Lung (tissue), 17 donors: ENCODE measurements at places on chromosomes 16 and 17. TPM values are rescaled to one million over a fixed set of nuclear protein-coding genes. Genes with fewer than 3 reads are reported as not detected.

Gene TNRC6C
- 2.2 TPM for polyA plus RNA-seq

DNA sequence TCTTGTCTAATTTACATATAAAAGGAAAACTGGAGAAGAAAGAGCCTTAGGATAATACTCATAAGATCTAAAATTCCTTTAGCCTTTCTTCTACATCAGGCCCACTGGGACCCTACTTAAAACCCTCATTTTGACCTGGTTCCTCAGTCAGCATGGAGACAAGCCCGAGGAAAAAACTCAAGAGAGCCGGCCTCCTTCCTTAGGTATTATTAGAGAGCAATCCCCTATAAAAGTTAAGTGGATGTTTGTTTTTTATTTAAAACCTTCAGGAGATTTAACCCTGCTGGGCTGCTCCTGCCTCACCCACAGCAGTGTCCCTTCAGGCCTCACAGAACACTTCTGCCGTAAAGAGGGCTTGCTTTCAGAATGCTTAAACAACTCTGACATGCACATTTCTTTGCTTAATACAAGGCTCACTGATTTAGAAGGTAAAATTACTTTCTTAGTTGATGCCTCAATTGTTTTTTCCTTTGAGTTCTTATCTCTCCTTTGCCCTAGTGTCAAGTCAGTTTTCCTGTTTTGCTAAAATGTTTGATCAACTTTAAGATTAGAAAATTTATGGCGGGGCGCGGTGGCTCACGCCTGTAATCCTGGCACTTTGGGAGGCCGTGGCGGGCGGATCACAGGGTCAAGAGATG is 145.6 kb upstream of the TBX2 start:
- H3K27me3 ChIP-seq: no peaks in the 10 kb centered on the region
- H3K4me1 ChIP-seq: peaks cover 42% of the 10 kb centered on the region
- DNase-seq: no peak
- H3K36me3 ChIP-seq: no peaks in the 10 kb centered on the region

- H3K27ac ChIP-seq: no peak overlapping the region
- H3K36me3 ChIP-seq: no peaks in the 10 kb centered on the region
- H3K4me3 ChIP-seq: no peak overlapping the region
- no peaks in the 10 kb centered on the region for H3K27me3 ChIP-seq
- H3K4me1 ChIP-seq: no peaks in the 10 kb centered on the region
These were observed 19.0 kb upstream of the PRKCA start for GRCh38 chr17:66283296-66283934.

GRCh38 chr17:52738791-52739190 is 580.3 kb upstream of the CA10 start:
- no peaks in the 10 kb centered on the region for H3K36me3 ChIP-seq
- no peaks in the 10 kb centered on the region for H3K27me3 ChIP-seq
- no peak overlapping the region for H3K4me3 ChIP-seq

Gene TBX2
- 52.2 TPM for polyA plus RNA-seq

- H3K4me1 ChIP-seq: no peaks in the 10 kb centered on the region
- no peaks in the 10 kb centered on the region for H3K36me3 ChIP-seq
- H3K27me3 ChIP-seq: no peaks in the 10 kb centered on the region
- no peak overlapping the region for H3K4me3 ChIP-seq
- H3K27ac ChIP-seq: no peak overlapping the region
- DNase-seq: no peak
These were observed 80.2 kb downstream of the WWOX start for GRCh38 chr16:78179666-78180065.

DNA sequence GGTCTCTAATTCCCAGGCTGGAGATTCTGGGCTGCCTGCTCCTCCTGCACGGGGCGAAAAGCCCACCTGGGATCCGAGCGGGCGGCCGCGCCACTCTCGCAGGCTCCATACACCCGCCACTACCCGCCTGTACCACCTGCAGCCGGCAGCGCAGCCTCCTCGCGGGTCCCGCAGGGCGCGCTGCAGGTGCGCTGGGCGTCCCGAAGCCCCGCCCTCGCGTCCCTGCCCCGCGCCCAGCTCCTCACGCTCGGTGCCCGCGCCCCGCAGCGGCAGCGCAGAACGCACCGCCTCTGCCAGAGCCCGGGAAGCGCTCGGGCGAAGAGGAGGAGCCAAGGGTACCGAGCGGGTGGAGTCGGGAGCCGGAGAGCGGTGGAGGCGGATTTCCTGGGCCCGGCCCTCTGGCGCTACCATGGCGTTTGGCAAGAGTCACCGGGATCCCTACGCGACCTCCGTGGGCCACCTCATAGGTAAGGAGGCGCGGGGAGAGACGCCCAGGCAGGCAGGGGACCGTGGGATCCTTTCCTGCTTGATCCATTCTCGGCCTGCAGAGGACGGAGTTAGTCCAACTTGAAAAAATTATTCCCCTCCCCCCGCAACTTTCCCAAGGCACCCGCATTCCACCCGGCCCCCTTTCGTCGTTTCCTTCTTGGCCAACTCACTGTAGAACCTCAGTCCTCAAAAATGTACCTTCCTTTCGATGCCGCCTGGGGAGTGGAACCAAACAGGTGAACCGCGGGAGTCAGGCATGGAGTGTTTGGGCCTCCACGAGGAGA is at the start of gene TOM1L1:
Gene TOM1L1, plus strand, starts transcription at position 396 of the 773 bp plus-strand sequence. Its CDS starts 14 bp downstream, at position 410.
- DNase-seq: peak; percentile 56
- H3K27me3 ChIP-seq: peaks cover 17% of the 10 kb centered on the region
- H3K27ac ChIP-seq: peak within 1 kb of the TSS; percentile 17
- H3K36me3 ChIP-seq: no peaks in the 10 kb centered on the region
- H3K4me3 ChIP-seq: peak within 1 kb of the TSS; percentile 61

- H3K27ac ChIP-seq: peak overlapping the region; percentile 86
- no peaks in the 10 kb centered on the region for H3K27me3 ChIP-seq
- DNase-seq: peak; percentile 98
- H3K4me3 ChIP-seq: peak overlapping the region; percentile 25
- H3K4me1 ChIP-seq: peaks cover 10% of the 10 kb centered on the region
These were observed 71.0 kb downstream of the RAI1 start for GRCh38 chr17:17752089-17752820.

- H3K27me3 ChIP-seq: no peaks in the 10 kb centered on the region
- no peak overlapping the region for H3K27ac ChIP-seq
- no peaks in the 10 kb centered on the region for H3K4me1 ChIP-seq
These were observed 21.4 kb downstream of the TTLL6 start for GRCh38 chr17:48795444-48796162.

GRCh38 chr17:55168958-55169687 is 95.6 kb upstream of the HLF start:
- no peak overlapping the region for H3K27ac ChIP-seq
- no peak overlapping the region for H3K4me3 ChIP-seq
- DNase-seq: no peak

Gene GEMIN4
- polyA plus RNA-seq: 8.5 TPM

DNA sequence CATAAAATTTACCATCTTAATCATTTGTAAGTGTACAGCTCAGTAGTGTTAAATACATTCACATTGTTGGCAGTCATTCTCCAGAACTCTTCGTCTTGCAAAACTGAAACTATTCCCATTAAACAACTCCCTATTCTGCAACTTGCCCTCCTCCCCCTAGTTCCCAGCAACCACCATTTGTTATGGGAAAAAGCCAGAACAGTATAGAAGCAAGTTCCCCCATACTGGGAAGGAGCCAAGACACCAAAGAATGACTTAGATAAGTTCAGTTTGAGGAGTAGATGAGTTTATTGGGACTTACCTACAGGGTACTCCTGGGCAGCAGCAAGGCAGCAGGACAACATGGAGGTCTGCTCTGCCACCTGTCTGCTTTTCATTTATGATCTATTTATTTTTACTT is 39.3 kb upstream of the TEKT1 start:
- no peak overlapping the region for H3K4me3 ChIP-seq
- H3K27me3 ChIP-seq: no peaks in the 10 kb centered on the region
- H3K36me3 ChIP-seq: no peaks in the 10 kb centered on the region
- H3K27ac ChIP-seq: no peak overlapping the region

- no peaks in the 10 kb centered on the region for H3K36me3 ChIP-seq
- DNase-seq: peak; percentile 61
- H3K27ac ChIP-seq: peak overlapping the region; percentile 25
- H3K27me3 ChIP-seq: no peaks in the 10 kb centered on the region
- peaks cover 13% of the 10 kb centered on the region for H3K4me1 ChIP-seq
- peak overlapping the region; percentile 27 for H3K4me3 ChIP-seq
These were observed 9.4 kb upstream of the MAP2K3 start for GRCh38 chr17:21275047-21275578.

Gene ZNF385C
- 0.14 TPM for polyA plus RNA-seq

- H3K4me3 ChIP-seq: peak overlapping the region; percentile 28
- DNase-seq: peak; percentile 62
- peak overlapping the region; percentile 98 for H3K27ac ChIP-seq
- H3K27me3 ChIP-seq: no peaks in the 10 kb centered on the region
These were observed 709 bp upstream of the ENO3 start for GRCh38 chr17:4950075-4950745.

DNA sequence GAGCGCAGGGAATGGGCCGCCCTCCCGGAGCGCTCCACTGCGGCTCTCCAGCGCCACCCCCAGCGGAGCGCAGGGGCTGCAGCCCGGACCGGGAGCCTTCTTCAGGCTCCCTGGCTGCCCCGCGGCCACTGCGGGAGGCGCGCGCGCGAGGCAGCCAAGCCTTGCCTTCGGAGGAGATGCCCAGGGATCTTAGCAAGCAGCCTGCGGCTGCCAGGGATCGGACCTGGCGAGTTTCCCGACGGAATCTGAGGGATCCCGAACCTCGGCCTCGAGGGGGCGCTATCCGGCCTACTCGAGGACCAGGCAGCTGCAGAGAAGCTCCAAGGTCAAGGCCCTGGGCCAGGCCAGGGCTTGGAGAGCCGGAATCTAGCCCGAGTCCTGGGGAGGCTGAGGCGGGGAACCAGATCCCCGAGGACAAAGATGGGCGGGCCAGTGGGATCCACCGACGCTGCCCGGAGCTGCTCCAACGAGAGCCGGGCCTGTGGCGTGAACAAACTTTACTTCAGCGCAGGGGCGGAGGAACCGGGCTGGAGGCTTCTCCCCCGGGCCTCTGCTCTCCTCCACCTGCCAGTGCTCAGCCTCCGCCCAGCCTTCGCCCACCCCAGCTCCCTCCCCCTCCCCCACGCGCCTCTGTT is at the start of gene IRX6:
Gene IRX6, plus strand, starts transcription at position 567 of the 635 bp plus-strand sequence. CDS start 889 bp downstream, outside the sequence.
- peak within 1 kb of the TSS; percentile 5 for H3K4me3 ChIP-seq
- peak; percentile 20 for DNase-seq
- no peaks in the 10 kb centered on the region for H3K36me3 ChIP-seq
- no peaks in the 10 kb centered on the region for H3K4me1 ChIP-seq
- H3K27me3 ChIP-seq: peaks cover 68% of the 10 kb centered on the region
- H3K27ac ChIP-seq: peak within 1 kb of the TSS; percentile 35

Gene CCL2
- 226 TPM for polyA plus RNA-seq

DNA sequence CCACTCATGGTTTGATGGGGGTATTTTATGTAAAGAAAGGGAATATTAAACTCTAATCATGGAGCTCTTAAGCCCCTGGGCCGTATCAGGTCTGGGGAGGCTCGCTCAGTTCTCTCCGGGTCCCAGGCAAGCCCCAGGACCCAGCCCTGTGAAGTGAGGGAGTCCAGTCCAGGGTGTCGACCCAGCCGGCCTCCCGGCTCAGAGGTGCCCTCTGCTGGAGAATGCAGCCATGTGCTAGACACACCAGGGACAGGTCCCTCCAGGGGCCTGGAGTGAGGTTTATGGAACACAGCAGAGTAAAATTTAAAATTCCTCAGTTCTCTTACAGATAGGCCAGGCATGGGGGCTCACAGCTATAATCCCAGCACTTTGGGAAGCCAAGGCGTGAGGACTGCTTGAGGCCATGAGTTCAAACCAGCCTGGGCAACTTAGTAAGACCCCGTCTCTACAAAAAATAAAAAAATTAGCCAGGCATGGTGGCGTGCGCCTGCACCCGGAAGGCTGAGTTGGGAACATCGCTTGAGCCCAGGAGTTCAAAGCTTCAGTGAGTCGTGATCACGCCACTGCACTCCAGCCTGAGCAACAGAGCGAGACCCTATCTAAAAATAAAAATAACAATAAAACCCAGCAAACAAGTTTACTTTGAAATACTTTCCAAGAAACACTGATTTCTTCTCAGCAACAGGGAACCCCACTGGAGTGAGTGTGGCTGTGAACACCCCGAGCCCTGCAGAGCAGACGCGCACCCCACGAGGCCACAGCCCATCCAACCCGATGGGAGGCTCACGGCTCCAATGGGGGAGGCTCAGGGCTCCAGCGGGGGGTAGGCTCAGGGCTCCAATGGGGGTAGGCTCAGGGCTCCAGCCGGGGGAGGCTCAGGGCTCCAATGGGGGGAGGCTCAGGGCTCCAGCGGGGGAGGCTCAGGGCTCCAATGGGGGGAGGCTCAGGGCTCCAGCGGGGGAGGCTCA is 72.2 kb downstream of the ZNF778 start:
- DNase-seq: peak; percentile 42
- H3K27me3 ChIP-seq: no peaks in the 10 kb centered on the region
- peaks cover 45% of the 10 kb centered on the region for H3K36me3 ChIP-seq
- H3K4me3 ChIP-seq: no peak overlapping the region
- H3K4me1 ChIP-seq: no peaks in the 10 kb centered on the region

GRCh38 chr17:72479113-72479512 is 358.3 kb downstream of the SOX9 start:
- H3K4me3 ChIP-seq: no peak overlapping the region
- no peak overlapping the region for H3K27ac ChIP-seq
- no peaks in the 10 kb centered on the region for H3K4me1 ChIP-seq

DNA sequence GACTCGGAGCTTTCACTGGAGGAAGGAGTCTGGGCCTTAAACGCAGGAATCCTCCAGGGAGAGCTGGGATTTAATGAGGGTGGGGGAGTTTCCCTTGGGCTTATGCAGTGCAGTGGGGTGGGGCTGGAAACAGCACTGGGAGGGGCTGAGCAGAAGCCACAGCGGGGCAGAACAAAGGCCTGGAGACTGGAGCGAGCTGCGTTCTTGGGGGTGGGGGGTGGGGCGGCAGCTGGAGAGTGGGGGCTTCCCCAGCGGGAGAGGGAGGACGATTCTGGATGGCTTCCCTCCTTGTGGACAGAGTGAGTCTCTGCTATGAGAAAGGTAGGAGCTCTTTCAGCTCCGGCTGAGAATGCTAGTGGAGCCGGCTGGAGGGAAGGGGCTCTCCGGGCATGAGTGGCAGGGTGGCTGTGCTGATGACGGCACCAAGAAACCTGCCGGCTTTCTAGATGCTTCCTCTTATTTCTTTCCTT is 406.0 kb downstream of the SEC14L1 start:
- H3K4me3 ChIP-seq: no peak overlapping the region
- DNase-seq: peak; percentile 82
- no peaks in the 10 kb centered on the region for H3K27me3 ChIP-seq
- peaks cover 4% of the 10 kb centered on the region for H3K4me1 ChIP-seq
- no peaks in the 10 kb centered on the region for H3K36me3 ChIP-seq
- H3K27ac ChIP-seq: no peak overlapping the region

- H3K36me3 ChIP-seq: no peaks in the 10 kb centered on the region
- peaks cover 13% of the 10 kb centered on the region for H3K4me1 ChIP-seq
- H3K4me3 ChIP-seq: no peak within 1 kb of the TSS
- DNase-seq: no peak
These were observed at the start of gene HOXB9 for GRCh38 chr17:48626245-48627117. Gene HOXB9 (minus strand): TSS chr17:48626358. CDS start chr17:48626269, 89 bp downstream.
